ENCODE measurements at places on chromosomes 5 and 9.

- DNase-seq, result no peak
Observed at GRCh38 chr9:76796296-76796695, 32.1 kb downstream of the PCA3 start.

- no peak for DNase-seq
Observed at GRCh38 chr5:102627315-102627714, 127.8 kb upstream of the PAM start.

DNA sequence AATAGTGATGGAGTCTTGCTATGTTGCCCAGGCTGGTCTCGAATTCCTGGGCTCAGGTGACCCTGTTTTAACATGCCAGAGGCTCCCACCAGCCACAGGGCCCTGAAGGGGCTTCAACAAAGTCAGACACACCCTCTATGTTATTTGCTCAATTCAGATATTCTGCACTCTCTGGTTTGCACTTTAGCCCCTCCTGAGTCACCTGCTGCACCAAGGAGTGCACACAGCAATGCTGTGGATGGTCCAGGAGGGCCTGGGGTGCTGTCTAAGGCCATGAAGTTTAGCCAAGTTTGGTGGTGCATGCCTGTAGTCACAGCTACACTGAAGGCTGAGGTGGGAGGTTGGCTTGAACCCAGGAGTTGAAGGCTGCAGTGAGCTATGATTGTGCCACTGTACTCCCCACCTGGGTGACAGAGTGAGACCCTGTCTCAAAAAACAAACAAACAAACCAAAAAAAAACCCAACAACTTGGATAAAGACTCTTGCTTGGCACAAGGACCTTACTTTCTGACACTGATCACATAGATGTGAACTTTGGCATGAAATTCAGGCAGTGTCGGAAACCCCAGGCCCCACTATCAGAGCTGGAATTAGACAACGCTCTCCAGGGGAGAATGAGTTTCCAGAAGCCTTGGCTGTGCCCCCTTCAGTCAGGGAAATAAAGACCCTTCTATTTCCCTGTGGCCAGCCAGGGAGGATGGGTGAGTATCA is 39.7 kb upstream of the CDKN2AIPNL start:
- DNase-seq, result no peak

- no peak for DNase-seq
Observed at GRCh38 chr5:58746321-58746720, 163.4 kb downstream of the RAB3C start.

DNA sequence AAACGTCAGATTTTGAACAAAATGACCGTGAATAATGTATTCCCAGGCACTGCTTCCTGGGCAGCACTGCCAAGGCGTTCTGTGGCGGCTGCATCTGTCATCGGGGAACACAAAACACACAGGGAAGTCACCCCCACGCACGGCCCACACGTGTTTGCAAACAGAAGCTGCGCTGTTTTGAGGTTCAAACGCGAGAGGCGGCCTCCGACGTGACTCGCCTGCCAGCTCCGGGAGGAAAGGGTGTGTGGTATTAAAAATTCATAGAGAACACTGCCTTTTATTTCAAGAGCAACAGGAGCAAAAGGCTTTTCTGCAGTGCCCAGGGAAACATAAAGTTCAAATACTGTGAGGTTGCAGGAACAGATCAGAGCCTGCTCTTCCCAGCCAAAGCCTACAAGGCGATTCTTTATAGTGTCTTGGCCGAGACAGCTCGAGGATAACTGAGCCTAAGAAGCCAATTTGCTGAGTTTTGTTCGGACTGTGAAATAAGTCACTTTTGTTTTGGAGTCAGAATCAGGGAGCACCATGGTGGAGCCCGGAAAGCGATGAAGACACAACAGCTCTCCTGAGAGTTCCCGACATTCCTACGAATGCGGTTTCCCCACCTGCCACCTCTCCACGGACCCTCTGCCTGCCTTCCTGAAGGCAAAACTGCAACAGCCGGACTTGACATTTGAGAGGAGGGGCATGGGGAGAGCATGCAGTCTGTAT is 115.3 kb upstream of the IRX2 start:
- no peak for DNase-seq

DNA sequence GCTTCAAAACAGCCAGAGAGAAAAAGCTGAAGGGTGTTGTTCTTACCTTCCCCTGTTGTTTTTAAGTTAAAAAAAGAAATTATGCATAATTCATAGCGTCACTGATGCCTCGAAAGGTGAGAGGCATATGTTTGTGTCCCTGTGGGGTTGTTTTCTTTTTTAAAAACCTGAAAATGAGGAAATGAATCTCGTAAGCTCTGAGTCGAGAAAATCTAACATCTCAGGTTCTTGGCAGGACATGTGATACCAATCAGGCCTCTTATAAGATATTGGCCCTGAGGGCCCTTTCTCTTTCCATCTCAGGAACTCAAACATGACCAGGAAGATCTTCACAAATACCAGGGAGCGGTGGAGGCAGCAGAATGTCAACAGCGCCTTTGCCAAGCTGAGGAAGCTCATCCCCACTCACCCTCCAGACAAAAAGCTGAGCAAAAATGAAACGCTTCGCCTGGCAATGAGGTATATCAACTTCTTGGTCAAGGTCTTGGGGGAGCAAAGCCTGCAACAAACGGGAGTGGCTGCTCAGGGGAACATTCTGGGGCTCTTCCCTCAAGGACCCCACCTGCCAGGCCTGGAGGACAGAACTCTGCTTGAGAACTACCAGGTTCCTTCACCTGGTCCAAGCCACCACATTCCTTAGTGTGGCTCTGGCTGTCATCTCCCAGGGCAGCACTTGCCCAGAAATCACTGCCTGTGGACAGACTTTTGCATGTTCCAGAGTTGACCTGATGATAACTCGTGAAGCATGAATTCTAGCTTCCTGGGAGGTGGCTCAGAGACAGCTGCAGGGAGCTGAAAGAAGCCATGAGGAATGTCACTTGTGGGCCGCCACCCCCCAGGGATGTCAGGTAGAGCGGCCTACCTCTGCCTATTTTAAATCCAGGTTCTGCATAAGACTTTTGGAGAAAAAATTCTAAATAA is at the start of gene TAL2:
TAL2 (plus strand) TSS at position 274 of the 921 bp plus-strand sequence; CDS start at position 314, 40 bp downstream.
- no peak for DNase-seq

GRCh38 chr9:74479711-74480110 is 17.4 kb upstream of the RORB start:
- no peak for DNase-seq

- DNase-seq, result peak; percentile 52
Observed at GRCh38 chr5:147439254-147439653, 70.6 kb downstream of the DPYSL3 start.

DNA sequence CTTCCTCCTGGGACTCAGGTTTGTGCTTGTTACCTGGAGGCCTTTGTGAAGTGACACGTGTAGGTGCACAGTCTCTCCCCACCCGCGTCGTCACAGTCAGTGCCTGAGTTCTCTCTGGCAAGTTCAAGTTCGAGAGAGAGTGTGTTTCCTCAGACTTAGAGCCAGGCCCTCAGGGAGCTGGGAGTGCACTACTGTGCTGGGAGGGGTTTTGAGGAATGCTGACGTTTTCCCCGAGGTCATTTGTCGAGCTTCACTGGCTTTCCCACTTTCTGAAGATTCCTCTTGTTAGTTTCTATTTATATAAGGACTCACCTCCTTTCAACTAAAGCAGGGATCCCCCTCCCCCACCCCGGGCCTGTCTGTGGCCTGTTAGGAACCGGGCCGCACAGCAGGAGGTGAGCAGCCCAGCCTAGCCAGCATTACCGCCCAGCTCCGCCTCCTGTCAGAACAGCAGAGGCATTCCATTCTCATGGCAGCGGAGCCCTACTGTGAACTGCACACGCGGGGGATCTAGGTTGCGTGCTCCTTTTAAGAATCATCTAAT is 209.2 kb downstream of the DIRAS2 start:
- DNase-seq, result no peak

DNA sequence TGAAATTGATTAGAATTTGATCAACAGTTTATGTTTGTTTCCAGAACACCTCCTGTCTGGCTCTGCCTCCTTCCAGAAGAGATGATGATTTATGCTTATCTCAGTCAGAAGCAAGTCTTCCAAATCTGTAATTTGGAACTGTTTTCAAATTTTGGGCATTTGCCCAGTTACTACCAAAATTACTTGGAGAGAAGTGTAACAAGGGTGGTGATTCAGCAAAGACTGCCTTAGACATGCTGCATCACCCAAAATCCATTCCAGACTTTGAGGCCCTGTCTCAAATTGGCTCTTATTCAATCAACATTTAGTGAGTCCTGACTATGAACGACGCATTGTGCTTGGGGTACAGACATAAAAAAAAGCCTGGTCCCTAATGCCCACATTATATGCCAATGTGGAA is 89.4 kb downstream of the SH3TC2 start:
- no peak for DNase-seq

GRCh38 chr9:109143881-109144562 is 23.0 kb downstream of the FRRS1L start:
- DNase-seq, result peak; percentile 37

DNA sequence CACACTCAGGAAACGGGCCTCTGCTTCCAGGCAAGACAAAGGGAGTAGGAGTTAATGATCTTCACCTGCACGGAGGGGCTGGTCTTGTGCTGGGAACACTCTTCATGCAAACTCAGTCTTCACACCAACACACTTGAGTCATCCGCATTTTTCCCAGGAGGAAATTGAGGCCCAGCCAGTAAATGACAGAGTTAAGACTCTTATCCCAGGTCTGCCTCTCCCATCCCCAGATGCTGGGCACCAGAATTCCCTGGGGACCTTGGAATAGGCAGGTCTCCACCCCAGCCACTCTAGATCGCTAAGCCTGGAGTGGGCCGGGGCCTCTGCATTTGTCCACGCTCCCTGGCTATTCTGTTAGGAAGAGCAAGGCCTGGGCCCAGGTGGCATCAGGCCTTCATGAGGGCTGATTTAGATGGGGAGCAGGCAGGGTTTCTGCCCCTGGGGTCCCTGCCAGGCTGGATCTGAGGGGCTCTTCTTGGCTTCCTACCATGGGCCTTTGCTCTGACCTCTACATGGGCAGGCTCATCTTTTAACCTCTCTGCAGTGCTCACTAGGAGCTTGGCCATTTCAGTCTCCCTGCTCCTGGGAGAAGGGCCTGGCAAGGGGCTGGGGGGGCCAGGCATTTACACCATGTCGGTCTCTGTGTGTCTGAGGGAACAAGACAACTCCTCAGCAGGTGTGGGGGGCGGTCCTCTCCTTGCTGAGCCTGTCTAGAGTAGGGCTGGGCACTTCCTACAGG is 77.3 kb downstream of the AMBP start:
- DNase-seq, result no peak

- no peak for DNase-seq
Observed at GRCh38 chr9:124297915-124298645, 40.3 kb downstream of the NEK6 start.
